ENCODE measurements at places on chromosomes 4 and X. TPM values are rescaled to one million over a fixed set of nuclear protein-coding genes. Genes with fewer than 3 reads are reported as not detected.

DNA sequence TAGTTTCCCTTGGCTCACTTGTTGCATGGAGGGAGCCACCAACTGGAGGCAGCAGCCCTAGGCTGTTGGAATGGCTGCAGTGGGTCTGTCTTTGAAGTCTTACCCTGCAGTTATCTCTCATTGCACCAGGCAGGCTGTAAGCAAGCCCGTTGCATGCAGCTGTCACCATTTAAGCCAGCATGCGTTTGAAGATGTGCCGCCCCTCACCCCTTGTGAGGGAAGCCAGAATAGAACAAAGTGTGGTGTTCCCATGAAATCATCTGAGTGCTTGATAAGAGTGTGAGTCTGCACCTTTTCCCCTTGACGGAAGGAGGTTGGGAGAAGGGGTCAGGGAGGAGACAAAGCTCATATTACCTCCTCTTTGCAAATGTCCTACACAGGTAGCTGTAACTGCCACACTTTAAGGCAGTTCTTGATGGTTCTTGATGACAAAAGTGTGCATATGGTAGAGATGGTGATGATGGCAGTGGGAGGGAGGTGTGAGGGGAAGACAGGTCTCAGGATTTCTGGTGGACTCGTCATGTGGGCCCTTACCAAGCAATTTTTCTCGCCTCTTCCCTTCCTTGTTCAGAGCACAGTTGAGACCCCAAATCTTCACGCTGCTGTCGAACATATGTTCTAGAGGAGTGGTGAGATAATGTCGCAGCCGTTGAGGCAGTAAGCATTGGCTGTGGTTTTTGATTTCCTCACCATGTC lies 191.4 kb upstream of the LEF1 start:
- no peak for DNase-seq

DNA sequence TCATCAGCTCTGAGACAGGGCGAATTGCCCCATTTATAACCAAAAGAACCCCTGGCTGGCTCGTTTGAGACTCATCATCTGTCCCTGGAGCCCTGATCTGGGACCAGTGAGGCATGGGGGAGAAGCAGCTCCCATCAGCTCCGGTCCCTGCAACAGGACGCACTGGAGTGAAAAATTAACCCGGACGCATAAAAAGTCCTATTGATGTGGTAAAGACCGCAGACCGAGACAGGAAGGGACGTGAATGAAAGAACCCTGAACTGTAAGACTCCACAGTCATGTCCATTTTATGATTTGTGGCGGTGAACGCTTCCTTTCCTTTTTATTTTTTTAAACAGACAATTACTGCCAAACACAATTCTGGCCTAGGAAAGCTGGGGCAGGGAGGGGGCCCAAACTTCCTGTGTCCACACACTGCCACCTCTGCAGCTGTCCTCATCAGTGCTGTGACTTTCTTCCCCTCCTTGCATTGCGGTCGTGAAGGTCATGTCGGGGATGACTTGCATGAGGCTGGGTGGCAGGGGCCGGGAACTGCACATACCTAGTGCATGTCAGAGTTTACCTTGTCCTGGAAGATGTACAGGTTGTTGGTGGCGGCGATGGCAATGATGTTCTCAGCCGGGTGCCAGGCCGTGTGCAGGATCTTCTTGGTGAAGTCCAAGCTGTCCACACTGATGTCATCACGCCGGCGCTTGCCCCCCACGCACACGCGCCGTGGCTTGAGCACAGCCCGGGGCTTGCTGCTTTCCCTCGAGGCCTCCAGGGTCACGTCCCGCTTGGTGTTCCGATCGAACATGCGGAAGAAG lies 53.3 kb downstream of the WFS1 start:
- no peak for DNase-seq

GRCh38 chr4:87077914-87078585 lies 142.4 kb downstream of the KLHL8 start:
- no peak for DNase-seq

DNA sequence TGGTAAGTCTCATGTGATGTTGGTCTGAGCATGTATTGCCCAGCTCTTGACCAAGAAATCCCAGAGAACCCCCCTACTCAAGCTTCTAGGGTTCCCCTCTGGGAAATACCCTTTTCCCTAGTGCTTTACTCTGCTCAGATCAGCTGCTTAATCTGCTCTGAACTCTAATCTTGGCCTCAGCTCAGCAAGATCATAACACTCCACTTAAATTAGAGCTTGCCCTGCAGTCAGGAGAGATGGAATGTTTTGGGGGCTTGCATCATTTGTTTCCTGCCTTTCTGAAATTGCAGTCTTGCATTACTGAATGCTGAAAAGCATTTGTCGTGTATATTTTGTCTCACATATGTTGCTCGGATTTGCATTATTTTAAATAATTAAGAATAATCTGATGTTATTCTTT lies 1153.6 kb downstream of the FSTL5 start:
- DNase-seq = no peak

- DNase-seq = no peak
These were observed 280.3 kb upstream of the INTU start for GRCh38 chr4:127352220-127353113.

DNA sequence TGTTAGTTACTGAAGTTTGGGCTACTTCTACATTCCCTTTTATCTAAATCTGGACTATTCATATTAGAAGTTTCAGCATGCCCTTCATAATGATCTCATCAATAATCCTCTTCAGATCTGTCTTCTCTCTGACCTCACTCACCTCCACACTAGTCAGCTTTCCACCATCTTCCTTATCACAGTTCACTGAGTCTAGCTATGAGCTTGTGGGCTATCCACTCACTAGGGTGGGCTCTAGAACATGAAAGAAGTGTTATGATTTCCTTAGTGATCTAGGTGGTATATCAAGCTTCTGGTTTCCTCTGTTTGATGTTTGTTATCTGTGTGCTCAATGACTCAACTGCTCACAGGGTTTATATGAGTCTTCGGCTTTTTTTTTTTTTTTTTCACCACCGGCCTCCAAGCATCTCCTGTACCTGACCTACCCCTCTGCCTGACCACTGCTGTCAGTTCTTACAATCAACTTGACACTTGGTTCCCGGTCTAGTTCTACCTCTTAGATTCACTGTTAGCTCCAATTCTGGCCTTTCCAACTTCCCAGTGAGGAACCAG lies 103.1 kb downstream of the PAPSS1 start:
- DNase-seq = no peak

GRCh38 chr4:71862315-71862714 lies 78.4 kb upstream of the GC start:
- DNase-seq = no peak

The GRPR gene
- polyA plus RNA-seq = 0.38 TPM

The NSDHL gene
- 32.8 TPM for polyA plus RNA-seq

GRCh38 chrX:8738588-8739189 lies 6.8 kb upstream of the ANOS1 start:
- DNase-seq = no peak

- DNase-seq = no peak
These were observed 43.1 kb downstream of the GASK1B start for GRCh38 chr4:158129694-158130093.

The CENPVL1 gene
- 0.32 TPM for polyA plus RNA-seq

GRCh38 chr4:99467887-99468286 lies 32.7 kb upstream of the ADH7 start:
- DNase-seq = no peak

DNA sequence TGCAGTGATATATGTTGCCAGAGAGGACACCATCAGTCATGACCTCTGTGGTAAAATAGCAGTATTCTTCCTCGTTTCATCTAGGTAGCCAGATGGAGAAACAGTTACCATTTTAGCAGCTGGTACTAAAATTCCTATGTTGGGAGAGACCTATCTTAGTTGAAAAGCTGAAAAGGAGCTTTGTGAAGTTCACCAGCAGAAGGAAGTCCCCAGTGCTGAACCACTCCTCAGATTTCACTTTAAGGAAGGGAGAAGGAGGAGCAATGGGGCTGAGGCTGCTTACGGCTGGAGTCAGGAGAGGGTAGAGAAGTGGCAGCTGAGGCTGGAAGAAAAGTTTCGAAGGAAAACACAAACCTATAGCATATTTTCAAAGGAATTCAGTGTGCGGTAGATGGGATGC lies 103.7 kb downstream of the ATXN3L start:
- no peak for DNase-seq

DNA sequence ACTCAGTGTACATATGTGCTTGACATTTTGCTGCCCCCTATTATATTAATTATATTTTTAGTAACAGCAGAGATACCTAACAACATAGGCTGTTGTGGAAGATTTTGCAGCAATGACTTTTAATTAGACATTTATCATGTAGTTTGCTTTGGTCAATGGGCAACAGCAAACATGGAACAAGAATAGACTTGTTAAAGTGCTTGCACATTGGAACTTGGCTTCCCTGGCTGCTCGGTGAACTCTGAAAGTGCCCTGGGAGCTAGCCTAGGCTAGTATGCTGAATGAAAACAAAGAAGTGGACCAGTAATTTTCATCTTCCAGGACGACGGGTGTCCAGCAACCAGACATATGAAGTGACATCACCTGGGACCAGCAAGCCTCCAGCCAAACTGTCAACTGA lies 1157.1 kb downstream of the ARAP2 start:
- no peak for DNase-seq

- DNase-seq = no peak
These were observed 169.2 kb upstream of the RPS6KA3 start for GRCh38 chrX:20435913-20436312.

- no peak for DNase-seq
These were observed at the start of gene AFF2 for GRCh38 chrX:148500423-148501385. Gene AFF2 (plus strand): TSS chrX:148500617. CDS start chrX:148501098, 481 bp downstream.

- no peak for DNase-seq
These were observed 478.4 kb downstream of the BCOR start for GRCh38 chrX:39619182-39620009.

DNA sequence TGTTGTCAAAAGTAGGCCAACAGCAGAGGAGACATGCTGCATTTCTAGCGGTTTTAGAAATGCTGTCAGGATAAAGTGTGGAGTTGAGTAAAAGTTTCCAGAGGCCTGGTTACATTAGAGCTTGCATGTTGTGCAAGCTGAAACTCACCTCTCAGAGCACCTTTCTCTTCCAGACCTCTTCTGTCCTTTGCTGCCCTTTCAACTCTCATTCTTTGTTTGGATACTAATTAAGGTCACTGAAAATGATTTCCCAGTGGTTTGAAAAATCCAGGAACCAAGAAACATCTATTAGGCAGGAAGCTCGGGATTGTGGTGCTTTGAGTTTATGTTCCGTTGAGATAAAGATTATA lies 426.6 kb downstream of the MAPK10 start:
- DNase-seq = no peak

The FGF2 gene
- polyA plus RNA-seq = 8.8 TPM

The CNGA1 gene
- polyA plus RNA-seq = 2.9 TPM

GRCh38 chrX:143648705-143649104 lies 12.8 kb upstream of the SLITRK4 start:
- DNase-seq = no peak

- no peak for DNase-seq
These were observed 7.5 kb downstream of the CD99 start for GRCh38 chrX:2698604-2699003.

The PARM1 gene
- 43.8 TPM for polyA plus RNA-seq

DNA sequence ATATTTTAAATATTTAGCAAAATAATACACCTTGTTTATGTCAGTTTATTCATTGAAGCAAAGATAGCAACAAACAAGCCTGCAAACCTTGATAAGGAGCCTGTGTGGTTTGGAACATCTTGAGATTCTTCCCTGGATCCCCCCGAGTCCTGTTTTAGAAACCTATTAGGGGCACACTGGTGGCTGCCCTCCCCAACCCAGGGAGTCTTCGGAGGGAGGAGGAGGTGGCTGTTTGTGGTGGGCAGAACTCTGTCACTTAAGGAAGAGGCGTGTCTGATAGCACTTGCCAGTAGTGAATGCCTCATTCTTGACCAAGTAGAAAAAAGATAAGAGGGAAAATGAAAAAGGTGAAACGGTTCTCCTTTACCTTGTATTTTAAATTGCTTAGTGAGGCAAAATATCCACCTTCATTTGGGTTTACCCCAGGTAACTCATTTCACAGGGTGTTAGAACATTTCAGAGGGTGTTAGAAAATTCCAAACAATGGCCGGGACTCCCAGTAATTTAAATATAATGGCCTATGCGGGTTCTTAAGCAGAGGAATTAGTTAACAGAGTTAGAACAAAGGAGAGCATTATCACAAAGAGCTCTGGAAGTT lies 10.4 kb downstream of the KIT start:
- DNase-seq = no peak

The FAM184B gene
- polyA plus RNA-seq = 0.42 TPM

DNA sequence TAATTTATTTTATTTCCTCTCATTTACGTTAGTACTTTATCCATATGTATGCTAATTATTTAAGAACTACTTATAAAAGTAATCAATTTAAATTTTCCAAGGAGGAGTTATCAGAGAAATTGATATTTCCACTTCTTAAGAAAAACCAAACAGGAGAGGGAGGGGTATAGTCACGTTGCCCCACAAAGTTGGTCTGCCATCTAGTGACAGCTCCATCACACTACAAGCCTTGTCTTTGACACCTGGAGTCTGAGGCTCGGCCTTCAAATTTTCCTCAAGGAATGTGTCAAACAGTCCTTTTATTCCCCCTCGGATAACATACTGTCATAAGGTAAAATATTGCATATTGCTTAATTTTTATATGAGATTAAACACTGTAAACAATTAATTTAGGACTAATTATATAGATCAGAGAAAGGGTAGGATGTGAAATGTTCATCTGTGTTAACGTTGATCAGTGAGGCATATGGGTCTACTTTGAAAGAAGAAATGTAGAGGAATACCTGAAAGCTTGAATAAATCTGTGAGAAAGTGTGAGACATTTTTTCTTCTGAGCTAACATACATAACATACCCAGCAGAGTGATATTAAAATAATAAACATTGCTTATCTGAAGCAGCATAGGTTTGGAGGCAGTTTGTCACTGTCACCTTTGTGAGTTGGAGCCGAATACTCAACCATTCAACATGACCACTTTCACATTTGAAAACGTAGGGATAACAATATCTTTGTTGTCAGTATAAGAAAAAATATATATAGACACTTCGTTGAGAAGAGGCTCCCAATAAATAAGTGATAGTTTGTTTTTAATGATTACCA lies 114.4 kb downstream of the GLRA3 start:
- no peak for DNase-seq

DNA sequence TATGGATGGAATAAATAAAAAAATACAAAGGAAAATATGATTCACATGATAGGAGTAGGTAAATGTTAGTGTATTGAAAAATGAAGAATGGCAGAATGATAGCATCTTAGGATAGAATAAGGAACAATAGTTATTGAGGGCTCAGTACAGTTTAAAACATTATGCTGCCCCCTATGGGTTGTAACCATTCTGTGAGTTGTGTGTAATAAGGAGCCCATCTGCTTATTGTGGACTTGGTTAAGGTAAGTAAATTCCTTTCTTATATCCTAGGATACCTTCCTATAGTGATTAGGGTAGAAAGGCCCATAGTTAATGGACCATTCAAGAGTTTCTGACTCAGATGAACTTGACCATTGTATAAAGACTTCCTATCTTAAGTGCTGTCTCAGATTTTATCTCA lies 195.8 kb downstream of the PDHA2 start:
- DNase-seq = no peak

GRCh38 chrX:132622130-132622529 lies 133.3 kb upstream of the MBNL3 start:
- no peak for DNase-seq

DNA sequence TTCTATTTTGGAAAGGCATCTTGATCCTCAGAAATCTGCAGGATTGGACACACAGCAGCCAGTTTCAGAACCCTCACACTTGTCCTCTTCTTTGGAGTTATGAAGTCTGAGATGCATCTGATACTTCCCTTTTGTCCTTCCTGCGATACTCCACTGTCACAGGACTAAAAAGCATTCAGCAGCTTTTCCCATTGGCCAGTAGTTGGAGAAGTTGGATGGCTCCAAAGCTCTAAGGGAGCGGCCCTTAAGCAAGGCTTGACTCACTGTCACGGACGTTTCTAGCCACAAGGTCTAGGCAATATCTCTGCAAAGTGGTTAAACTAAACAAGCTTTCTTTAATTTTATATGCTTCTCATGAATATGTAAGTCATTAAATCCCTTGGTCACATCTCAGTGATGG lies 417.0 kb downstream of the AFF2 start:
- DNase-seq = no peak

The FGG gene
- polyA plus RNA-seq = not detected

The TCEAL2 gene
- 16.4 TPM for polyA plus RNA-seq
